ENCODE measurements at places on chromosomes 5 and 9. TPM values are rescaled to one million over a fixed set of nuclear protein-coding genes. Genes with fewer than 3 reads are reported as not detected.

DNA sequence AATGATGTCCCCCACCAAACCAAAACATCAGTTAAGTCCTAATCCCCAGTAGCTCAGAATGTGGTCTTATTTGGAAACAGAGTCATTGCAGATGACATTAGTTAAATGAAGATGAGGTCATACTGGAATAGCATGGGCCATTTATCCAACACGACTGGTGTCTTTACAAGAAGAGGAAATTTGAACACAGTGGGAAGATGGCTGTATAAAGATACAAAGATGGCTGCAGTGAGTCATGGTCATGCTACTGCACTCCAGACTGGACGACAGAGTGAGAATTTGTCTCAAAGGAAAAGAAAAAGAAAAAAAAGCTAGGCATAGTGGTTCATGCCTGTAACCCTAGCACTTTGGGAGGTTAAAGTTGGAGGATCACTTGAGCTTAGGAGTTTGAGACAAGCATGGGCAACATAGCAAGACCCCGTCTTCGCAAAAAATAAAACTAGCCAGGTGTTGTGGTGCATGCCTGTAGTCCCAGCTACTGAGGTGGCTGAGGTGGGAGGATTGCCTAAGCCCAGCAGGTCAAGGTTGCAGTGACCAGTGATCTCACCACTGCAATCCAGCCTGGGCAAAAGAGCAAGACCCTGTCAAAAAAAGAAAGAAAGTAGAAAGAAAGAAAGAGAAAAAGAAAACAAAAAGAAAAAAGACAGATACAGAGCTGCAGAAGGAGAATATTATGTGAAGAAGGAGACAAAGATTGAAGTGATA lies 130.0 kb upstream of the CDKN2B start:
- DNase-seq = no peak
- H3K36me3 ChIP-seq = no peaks in the 10 kb centered on the region
- H3K4me1 ChIP-seq = no peaks in the 10 kb centered on the region
- no peak overlapping the region for H3K27ac ChIP-seq
- H3K4me3 ChIP-seq = no peak overlapping the region

LSM11 gene
- 9.0 TPM for total RNA-seq

CMYA5 gene
- total RNA-seq = 0.15 TPM

DNA sequence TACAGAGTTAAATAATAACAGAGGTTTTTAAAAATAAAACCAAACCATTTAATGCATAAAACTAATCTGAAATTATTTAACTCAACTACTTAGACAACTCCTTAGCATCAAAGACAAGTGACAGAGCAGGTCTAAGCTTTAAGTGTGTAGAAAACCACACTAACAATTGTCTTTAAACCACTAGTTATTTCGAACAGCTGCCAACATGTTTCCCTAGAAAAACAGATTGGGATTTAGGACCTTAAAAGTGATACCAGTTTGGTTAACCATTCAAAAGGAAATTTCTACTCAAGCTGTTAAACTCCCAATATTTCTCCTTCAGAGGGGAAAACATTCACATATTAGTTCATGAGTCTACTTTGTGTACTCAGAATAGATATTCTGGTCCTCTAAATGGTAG lies 208.7 kb downstream of the BNC2 start:
- DNase-seq = no peak
- H3K4me3 ChIP-seq = no peak overlapping the region
- H3K36me3 ChIP-seq = no peaks in the 10 kb centered on the region
- no peak overlapping the region for H3K27ac ChIP-seq

OGN gene
- total RNA-seq = not detected

RIMOC1 gene
- 28.0 TPM for total RNA-seq

DNA sequence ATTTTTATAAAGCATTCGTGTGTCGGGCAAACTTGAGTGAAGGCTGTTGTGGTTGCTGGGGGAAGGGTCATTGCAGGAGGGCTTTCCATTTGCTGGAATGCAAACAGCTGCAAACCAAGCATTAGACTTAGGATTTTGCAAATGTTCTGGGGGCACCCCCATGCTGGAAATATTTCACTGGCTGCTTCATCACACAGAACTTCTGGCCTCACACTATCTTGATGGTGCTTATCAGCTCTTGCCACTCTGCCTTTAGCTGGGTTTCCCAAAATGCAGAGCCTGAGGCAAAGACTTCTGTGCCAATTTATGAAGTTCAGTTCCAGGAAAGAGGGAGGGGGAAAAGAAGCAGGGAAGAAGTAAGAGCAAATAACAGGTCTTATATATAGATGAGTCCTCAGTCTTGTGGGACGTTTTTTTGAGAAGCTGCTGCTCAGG lies 8.6 kb upstream of the COL15A1 start:
- H3K27ac ChIP-seq = no peak overlapping the region
- DNase-seq = no peak
- H3K4me3 ChIP-seq = no peak overlapping the region
- no peaks in the 10 kb centered on the region for H3K4me1 ChIP-seq

DNA sequence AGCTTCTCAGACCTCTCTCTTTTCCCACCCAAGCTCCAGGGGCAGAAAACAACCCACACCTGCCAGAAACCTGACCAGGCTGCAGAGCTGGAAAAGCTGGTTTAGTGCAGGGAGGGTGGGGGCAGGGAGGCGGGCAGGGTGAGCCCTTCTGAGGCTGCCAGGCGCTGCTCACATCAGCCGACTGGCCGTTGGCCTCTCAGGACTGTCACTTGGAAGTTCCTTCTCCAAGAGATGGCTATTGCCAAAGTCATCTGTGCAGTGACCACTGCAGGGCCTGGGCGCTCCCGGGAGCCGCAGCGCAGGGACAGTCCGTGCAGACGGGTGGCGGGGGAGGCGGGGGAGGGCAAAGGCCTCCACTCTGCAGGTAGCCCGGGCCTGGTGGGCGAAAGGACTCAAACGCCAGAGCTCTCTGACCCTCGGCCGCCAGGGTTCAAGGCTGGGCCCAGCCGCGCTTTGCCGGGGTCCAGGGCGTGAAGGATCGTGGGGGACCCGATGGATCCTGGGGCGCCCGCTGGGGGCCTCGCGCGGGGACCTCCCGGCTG lies 205.0 kb upstream of the IER5L start:
- no peak overlapping the region for H3K27ac ChIP-seq
- H3K4me3 ChIP-seq = peak overlapping the region; percentile 53
- no peaks in the 10 kb centered on the region for H3K4me1 ChIP-seq
- no peaks in the 10 kb centered on the region for H3K36me3 ChIP-seq
- DNase-seq = no peak

GRCh38 chr9:127905788-127906191 lies 6.4 kb upstream of the ST6GALNAC6 start:
- peaks cover 51% of the 10 kb centered on the region for H3K4me1 ChIP-seq
- peaks cover 11% of the 10 kb centered on the region for H3K36me3 ChIP-seq
- H3K27me3 ChIP-seq = no peaks in the 10 kb centered on the region
- H3K27ac ChIP-seq = peak overlapping the region; percentile 100
- DNase-seq = peak; percentile 60

DNA sequence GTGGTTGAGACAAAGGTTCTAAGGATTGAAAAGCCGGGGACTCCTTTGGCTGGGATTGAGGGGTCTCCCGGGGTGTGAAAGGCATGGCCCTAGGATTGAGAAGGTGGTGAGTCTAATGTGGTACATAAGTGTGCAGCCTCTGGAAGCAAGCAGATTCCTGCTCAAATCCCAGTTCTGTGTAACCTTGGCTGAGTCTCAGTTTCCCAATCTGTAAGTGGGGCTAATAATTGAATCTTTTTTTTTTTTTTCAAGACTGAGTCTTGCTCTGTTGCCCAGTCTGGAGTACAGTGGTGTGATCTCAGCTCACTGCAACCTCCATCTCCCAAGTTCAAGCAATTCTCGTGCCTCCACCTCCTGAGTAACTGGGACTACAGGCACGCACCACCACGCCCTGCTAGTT lies 5.9 kb downstream of the SH2D3C start:
- peak overlapping the region; percentile 48 for H3K27ac ChIP-seq
- no peaks in the 10 kb centered on the region for H3K27me3 ChIP-seq
- H3K36me3 ChIP-seq = peaks cover 28% of the 10 kb centered on the region
- DNase-seq = no peak
- H3K4me3 ChIP-seq = no peak overlapping the region
- H3K4me1 ChIP-seq = peaks cover 63% of the 10 kb centered on the region

WNT8A gene
- total RNA-seq = not detected

- H3K4me3 ChIP-seq = no peak overlapping the region
- H3K27me3 ChIP-seq = peaks cover 4% of the 10 kb centered on the region
- H3K36me3 ChIP-seq = no peaks in the 10 kb centered on the region
Measured at GRCh38 chr5:135137146-135137915, 103.3 kb upstream of the PITX1 start.

COL27A1 gene
- total RNA-seq = 7.4 TPM

DNA sequence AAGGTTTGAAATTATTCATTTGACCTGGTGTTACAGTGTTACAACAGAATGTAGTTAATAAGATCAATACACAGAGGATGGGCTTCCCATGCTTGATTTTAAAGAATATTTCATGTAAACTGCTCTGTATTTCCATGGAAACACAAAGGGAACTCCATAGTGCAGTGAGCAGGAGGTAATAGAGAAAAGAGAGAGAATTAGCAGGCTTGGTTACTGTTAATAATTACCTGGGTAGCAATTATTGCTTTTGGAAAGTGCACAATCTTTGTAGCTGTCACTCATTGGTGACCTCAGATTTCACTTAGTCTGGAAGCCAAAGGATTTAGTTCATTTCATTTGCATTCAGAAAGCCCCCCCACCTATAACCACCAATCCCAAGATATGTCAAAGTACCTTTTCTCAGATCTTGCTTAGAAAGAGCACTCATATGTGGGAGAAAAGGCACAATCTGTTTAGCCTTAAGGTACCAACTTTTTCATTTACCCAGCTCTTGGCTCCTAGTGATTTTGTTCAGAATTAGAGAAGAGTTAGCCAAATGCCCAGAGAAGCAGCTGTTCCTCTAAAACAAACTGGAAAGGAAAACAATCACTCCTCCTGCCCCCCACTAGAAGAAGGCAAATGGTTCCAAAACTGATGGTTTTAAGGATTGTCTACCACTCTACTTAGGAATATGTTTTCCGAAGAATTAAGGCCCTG lies 234.5 kb upstream of the SLC24A2 start:
- no peak overlapping the region for H3K4me3 ChIP-seq
- no peak for DNase-seq
- H3K27me3 ChIP-seq = peaks cover 2% of the 10 kb centered on the region
- peaks cover 4% of the 10 kb centered on the region for H3K36me3 ChIP-seq
- no peak overlapping the region for H3K27ac ChIP-seq

NTNG2 gene
- total RNA-seq = 4.6 TPM

- H3K36me3 ChIP-seq = no peaks in the 10 kb centered on the region
- H3K4me1 ChIP-seq = no peaks in the 10 kb centered on the region
- no peak for DNase-seq
- H3K27me3 ChIP-seq = no peaks in the 10 kb centered on the region
- H3K4me3 ChIP-seq = no peak overlapping the region
- no peak overlapping the region for H3K27ac ChIP-seq
Measured at GRCh38 chr5:61965069-61965468, 340.9 kb upstream of the KIF2A start.

- H3K36me3 ChIP-seq = no peaks in the 10 kb centered on the region
- no peak overlapping the region for H3K4me3 ChIP-seq
- peaks cover 18% of the 10 kb centered on the region for H3K4me1 ChIP-seq
- no peak for DNase-seq
Measured at GRCh38 chr5:82747986-82748385, 329.2 kb downstream of the TMEM167A start.

- peaks cover 5% of the 10 kb centered on the region for H3K27me3 ChIP-seq
- H3K4me1 ChIP-seq = no peaks in the 10 kb centered on the region
- no peak for DNase-seq
- H3K4me3 ChIP-seq = no peak overlapping the region
- no peak overlapping the region for H3K27ac ChIP-seq
Measured at GRCh38 chr5:91486638-91487037, 103.5 kb upstream of the ARRDC3 start.

UTP15 gene
- 61.0 TPM for total RNA-seq

CYLC2 gene
- total RNA-seq = not detected

PCDHGB2 gene
- 0.93 TPM for total RNA-seq

- H3K36me3 ChIP-seq = peaks cover 2% of the 10 kb centered on the region
- no peak overlapping the region for H3K4me3 ChIP-seq
- H3K27ac ChIP-seq = no peak overlapping the region
Measured at GRCh38 chr5:79573983-79574890, 38.0 kb upstream of the TENT2 start.

GRCh38 chr9:76996700-76997099 lies 22.8 kb upstream of the FOXB2 start:
- H3K36me3 ChIP-seq = no peaks in the 10 kb centered on the region
- H3K27me3 ChIP-seq = peaks cover 2% of the 10 kb centered on the region
- no peak overlapping the region for H3K4me3 ChIP-seq
- DNase-seq = no peak

DNA sequence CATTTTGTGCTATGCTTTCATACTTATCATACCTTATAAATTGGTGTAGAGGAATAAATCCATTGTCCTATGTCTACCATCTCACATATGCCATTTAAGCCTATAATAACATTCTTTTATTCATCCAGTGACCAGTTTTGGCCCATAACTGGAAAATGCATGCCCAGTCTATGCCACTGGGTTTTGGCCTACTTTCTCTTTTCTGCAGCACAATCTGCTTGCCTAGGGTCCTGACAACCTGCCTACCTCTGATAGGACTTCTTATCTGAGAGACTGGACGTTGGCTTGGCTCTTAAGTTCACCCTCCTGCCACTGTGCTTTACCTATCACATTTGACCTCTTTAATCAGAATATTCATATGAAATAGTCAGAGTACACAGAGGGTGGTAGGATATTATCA lies 103.0 kb downstream of the PRR16 start:
- H3K4me1 ChIP-seq = no peaks in the 10 kb centered on the region
- H3K27ac ChIP-seq = no peak overlapping the region
- H3K36me3 ChIP-seq = no peaks in the 10 kb centered on the region
- DNase-seq = no peak
- no peak overlapping the region for H3K4me3 ChIP-seq

- DNase-seq = no peak
- no peaks in the 10 kb centered on the region for H3K36me3 ChIP-seq
- no peaks in the 10 kb centered on the region for H3K27me3 ChIP-seq
- H3K4me3 ChIP-seq = no peak overlapping the region
Measured at GRCh38 chr5:84436866-84437265, 52.2 kb upstream of the EDIL3 start.

GRCh38 chr5:89232139-89232603 lies 349.2 kb upstream of the MEF2C start:
- no peaks in the 10 kb centered on the region for H3K4me1 ChIP-seq
- no peak overlapping the region for H3K4me3 ChIP-seq
- H3K36me3 ChIP-seq = no peaks in the 10 kb centered on the region
- no peak for DNase-seq
- no peaks in the 10 kb centered on the region for H3K27me3 ChIP-seq

GRCh38 chr5:179164331-179165311 lies 104.4 kb downstream of the ZNF354C start:
- no peaks in the 10 kb centered on the region for H3K36me3 ChIP-seq
- no peak overlapping the region for H3K27ac ChIP-seq
- H3K4me3 ChIP-seq = no peak overlapping the region
- peaks cover 4% of the 10 kb centered on the region for H3K27me3 ChIP-seq
- DNase-seq = no peak
- no peaks in the 10 kb centered on the region for H3K4me1 ChIP-seq

GRCh38 chr9:134435550-134436378 lies 109.5 kb downstream of the RXRA start:
- no peak for DNase-seq
- no peaks in the 10 kb centered on the region for H3K4me1 ChIP-seq
- H3K36me3 ChIP-seq = no peaks in the 10 kb centered on the region
- peak overlapping the region; percentile 19 for H3K27ac ChIP-seq
